ENCODE measurements at places on chromosomes 7 and 10.

- no peak for DNase-seq
These were observed 141.6 kb downstream of the PRKAG2 start for GRCh38 chr7:151735186-151735850.

GRCh38 chr10:113159563-113159962, 209.5 kb downstream of the TCF7L2 start:
- no peak for DNase-seq

- no peak for DNase-seq
These were observed 136.3 kb downstream of the KCNMA1 start for GRCh38 chr10:77501152-77501845.

- no peak for DNase-seq
These were observed 330.9 kb downstream of the GFRA1 start for GRCh38 chr10:115942101-115942500.

- DNase-seq, result no peak
These were observed 752 bp downstream of the KLF14 start for GRCh38 chr7:130732980-130733930.

DNA sequence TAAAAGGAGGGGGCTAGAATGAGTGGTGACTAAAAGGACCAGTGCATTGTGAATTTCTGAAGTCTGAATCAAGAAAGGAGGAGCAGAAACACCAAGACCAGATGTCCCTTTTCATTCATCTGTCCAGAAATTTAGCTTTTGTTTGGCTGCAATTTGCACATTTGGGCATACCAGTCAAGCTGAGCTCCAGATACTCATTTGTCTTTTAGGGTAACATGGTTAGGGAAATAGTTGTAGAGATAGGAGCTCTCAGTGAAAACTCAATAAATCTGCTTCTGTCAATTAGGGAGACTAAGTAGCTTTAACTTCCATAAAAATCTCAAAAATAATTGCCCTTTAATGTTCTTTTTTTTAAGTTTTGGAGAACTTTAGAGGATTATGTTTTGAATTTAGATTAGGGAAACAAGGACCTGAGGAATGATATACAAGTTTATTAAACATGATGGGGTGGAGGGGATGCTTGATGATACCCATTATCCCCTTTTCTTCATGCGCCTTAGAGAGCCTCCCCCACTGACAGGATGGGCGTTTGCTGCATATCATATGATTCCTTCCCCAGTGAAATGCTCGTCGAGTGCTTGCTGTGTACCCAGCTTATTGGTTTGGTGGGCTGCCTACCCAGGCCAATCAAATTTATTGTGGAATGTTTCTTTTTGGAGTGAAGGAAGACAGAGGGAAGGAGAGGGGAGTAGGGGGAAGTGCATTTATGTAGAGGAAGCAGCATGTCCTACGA, 50.7 kb upstream of the RPA3 start:
- DNase-seq, result no peak

- DNase-seq, result no peak
These were observed 51.5 kb downstream of the MAD1L1 start for GRCh38 chr7:2181077-2181854.

- no peak for DNase-seq
These were observed 166.2 kb upstream of the STEAP1 start for GRCh38 chr7:89988074-89988473.

- DNase-seq, result no peak
These were observed 22.1 kb upstream of the SAR1A start for GRCh38 chr10:70192326-70192968.

- DNase-seq, result no peak
These were observed 2.8 kb upstream of the WAPL start for GRCh38 chr10:86524225-86524962.

GRCh38 chr7:108094933-108095710, 35.0 kb downstream of the LAMB4 start:
- no peak for DNase-seq
